Femur (tissue), 1 donor: ENCODE measurements at places on chromosomes 5 and 9.

DNA sequence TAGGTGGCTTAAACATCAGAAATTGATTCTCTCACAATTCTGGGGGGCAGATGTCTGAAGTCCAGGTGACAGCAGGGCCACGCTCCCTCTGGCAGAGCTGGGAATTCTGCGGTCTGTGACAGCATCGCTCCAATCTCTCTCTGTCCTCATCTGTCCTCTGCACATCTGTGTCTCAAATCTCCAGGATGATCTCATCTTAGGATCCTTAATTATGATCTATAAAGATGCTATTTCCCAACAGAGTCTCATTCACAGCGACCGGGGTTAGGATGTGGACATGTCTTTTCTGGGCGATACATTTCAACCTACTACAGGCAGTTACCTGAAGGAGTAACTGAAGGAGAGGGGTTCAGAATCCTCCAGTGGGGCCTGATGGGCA lies 31.4 kb downstream of the ANKRD33B start:
- DNase-seq = no peak

DNA sequence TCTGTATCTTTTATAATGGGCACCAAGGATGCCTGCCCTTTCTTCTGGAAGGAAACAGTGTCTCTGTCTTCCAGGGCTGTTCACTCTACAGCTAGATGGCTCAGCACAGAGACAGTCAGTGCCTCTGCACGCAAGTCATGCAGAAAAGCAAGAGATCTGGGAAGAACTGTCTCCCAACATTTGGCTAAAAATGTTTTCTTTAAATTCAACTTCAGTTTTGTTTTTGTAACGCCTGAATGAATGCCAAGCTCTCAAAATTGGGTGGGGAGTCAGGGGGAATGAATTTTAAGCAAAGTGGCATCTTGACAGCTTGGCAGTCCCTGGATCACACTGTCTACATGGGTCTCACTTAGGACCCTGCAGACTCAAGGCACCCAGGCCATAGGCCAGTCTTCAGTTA lies 12.6 kb downstream of the OLFML2A start:
- DNase-seq = no peak

GRCh38 chr9:79955300-79955699 lies 383.5 kb downstream of the TLE4 start:
- DNase-seq = no peak

DNA sequence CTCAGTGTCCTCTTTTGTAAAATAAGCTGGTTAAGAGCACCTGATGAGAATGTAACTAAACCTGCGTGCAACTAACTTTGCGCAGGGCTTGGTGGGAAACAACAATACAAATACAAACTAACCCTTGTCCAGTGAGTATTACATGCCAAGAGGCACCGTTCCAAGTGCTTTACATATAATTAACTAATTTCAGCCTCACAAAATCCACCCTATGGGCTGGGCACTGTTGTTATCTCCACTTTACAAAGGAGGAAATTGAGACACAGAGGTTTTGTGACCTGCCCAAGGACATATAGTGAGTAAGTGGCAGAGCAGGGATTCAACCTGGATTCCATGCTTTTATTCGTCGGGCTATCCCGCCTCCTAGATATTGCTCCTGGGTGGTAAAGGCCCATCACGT lies 26.2 kb upstream of the TNIP1 start:
- DNase-seq = no peak

DNA sequence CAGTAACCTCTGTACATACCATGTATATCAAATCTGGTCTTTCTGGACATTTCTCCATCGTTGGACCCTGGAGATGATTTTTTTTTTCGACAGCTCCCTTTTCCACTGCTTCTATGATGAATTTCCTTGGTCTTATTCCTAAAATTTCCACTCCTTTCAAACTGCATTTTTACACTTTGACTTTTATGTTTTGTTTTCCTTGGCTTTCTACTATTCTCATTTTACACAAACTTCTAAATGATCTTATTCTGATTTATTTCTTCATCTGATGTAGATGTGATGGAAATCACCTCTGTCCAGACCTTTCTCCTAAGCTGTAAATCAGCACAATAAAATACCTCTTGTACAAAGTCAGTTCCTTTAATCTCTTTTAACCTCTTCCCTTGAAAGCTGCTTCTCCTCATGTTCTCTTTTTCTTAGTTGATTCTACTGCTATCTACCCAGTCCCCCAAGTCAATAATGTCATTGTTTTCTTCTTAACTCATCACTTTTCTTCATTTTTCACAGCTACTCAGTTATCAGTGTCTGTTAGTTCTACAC lies 48.7 kb upstream of the TUSC1 start:
- no peak for DNase-seq

DNA sequence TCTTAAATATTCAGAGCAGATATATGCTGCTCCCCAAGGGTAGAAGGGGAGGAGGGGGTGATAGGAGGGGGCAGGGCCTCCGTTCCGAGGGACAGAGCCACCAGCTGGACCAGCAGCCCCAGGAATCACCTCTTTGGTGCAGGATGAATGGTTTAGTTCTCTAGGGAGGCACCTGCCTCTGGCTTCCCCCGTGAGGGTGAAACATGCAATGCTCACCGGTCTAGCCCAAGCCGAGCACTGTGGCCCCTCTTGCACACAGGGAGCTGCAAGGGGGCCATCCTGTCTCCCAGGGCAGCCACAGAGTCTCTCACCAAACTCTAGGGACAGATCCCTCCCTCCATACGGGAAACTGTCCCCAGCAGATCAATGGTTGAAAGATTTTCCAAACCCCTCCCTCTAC lies 163.7 kb downstream of the DAB2IP start:
- no peak for DNase-seq

GRCh38 chr9:121587863-121588262 lies 63.6 kb upstream of the DAB2IP start:
- DNase-seq = no peak

DNA sequence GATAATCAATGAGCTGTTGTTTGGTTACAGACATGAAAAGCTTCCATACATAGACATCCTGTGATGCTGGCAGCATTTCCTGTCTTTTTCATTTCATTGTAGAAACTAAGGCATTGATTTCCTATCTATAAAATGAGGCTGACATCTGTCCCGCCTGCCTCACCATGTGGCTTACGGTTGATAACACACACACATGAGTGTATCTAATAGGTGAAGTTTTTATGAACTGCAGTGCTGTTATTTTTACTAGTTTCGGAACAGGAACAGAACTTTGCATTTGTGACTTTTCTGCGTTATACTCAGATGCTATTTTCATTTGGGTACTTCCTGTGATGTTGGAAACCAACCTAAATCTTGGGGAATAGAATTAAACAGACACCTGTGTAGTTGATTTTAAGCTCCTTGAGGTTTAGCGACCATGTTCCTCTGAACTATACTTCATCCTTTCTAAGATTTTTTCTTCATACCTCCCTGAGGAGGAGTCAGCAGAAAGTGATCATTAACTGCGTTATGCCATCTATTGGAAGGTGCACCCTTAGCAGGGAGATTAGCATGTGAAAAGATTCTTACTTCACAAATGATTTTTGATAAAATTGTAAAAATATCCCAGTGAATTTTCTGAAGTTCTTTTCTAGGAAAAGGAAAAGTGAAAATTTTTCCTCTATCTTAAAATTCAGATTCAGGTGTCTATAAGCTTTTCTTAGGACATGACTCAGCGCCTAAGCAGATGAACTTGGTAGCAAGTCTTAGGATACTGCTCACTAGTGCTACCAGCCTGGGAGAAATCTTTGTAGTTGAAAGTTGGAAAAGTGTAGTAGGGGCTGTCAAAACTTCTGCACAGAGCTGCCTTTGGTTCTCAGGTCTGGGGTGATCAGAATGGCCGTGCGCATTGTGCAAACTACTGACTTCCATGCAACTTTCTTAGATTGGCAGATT lies 134.5 kb downstream of the TRIO start:
- no peak for DNase-seq

GRCh38 chr9:9753266-9753665 lies 859.5 kb downstream of the PTPRD start:
- DNase-seq = no peak

GRCh38 chr9:75229605-75230332 lies 141.5 kb downstream of the OSTF1 start:
- peak; percentile 59 for DNase-seq

DNA sequence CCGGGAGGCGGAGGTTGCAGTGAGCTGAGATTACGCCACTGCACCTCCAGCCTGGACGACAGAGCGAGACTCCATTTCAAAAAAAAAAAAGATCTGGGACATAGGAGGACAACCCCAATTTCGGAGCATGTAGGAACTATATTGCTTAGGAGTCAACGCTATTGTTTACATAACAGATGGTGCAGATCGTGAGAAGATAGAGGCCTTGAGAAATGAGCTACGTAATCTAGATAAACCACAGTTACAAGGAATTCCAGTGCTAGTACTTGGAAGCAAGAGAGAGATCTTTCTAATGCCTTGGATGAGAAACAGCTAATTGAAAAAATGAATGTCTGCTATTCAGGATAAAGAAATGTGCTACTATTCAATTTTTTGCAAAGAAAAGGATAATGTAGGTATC lies 20.3 kb downstream of the TBC1D2 start:
- DNase-seq = no peak

DNA sequence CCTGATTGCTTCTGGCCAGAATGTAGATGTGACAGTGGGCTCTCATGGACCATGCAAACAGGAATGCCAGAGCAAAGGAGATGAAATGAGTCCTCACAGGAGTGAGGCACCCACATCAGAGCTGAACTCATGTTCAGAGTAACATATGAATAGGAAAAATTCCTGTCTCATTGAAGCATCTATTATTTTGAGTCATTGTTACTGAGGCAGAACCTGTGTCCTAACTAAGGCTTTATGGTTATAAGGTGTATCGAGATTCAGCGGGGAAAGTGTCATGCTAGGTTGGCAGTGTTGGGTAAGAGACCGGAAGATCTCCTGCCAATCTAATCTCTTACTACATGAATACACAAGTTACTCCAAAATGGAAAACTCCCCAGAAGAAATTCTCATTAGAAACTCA lies 304.1 kb downstream of the TRPM3 start:
- no peak for DNase-seq

- no peak for DNase-seq
Observed at GRCh38 chr9:20725675-20726074, 41.6 kb downstream of the FOCAD start.

- no peak for DNase-seq
Observed at GRCh38 chr5:54363669-54364068, 53.3 kb upstream of the ARL15 start.

DNA sequence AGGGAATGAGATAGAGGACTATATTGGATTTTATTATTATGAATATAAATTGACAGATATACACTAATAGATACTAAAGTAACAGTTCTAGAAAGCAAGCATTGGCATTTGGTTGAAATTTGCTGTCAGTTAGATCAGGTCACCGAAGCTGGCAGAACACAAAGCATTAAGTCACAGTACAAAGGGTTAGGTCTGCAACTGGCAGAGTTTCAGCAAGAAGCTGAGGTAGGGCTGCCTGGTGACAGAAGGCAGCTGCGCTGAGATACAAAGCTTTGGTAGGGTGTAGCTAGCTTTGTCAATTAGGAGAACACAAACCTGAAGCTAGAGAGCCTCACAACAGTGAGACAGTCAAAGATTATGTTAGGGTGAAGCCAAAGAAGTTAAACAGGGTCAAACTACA lies 6.3 kb upstream of the CSNK1G3 start:
- DNase-seq = no peak

GRCh38 chr5:83726912-83727311 lies 6.3 kb upstream of the HAPLN1 start:
- DNase-seq = no peak

- DNase-seq = no peak
Observed at GRCh38 chr9:106468431-106468830, 394.5 kb upstream of the ZNF462 start.

DNA sequence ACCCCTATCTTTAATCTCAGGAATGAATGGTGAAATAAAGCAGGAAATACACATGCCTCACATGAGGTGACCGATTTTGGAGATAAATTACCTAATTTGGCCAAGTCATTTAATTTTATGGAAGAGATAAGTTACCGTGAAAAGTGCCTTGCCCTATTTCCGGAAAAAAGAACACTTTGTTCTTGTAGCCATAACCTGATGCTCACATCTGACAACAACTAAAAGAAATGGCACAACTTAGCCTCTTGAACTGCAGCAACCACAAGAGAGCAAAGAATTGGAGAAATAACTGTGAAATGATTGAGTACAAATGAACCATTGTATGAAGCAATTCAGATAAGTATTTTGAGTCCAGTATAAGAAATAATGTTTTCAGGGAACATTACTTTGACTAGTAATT lies 628.1 kb upstream of the TYRP1 start:
- DNase-seq = no peak

DNA sequence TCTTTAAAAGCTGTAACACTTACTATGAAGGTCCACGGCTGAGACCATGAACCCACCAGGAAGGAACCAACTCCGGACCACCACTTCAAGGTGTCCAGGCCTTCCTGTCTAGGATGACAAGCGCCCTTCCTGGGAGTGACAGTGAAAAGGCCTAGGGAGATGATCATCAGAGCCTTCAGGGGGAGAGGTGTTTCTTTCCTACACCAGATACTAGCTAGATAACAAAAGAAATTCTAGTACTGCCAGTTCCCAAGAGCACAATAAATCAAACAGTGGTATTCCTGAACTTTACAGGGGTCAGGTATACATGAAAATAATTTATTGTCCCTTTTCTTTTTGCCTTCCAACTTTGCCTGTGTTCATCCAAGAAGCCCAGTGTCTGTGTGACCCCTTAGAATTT lies 94.2 kb upstream of the NFIL3 start:
- no peak for DNase-seq

DNA sequence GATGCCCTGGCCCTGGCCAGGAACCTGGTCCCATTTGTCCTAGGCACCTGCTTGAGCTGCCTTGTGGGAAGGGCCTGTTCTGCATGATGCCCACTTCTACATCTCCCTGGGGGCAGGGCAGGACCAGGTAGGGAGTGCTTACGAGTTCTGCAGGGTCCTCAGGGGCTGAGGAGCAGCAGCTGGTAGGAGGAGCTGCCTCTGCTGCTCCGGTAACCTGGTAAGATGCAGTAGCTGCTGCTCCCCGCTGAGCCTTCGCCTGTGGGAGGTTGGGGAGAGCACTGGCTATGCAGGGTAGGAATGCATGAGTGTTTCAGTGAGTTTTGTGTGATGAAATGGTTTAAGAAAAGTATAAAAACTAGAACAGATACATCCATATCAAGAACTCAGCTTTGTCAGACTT lies 13.6 kb downstream of the LRRC8A start:
- no peak for DNase-seq

- no peak for DNase-seq
Observed at GRCh38 chr5:69276422-69277174, 41.9 kb downstream of the CDK7 start.
